ENCODE measurements at places on chromosomes 12 and 14.
A peak's percentile ranks its signal among the peaks of the same experiment; 100 is the strongest.

DNA sequence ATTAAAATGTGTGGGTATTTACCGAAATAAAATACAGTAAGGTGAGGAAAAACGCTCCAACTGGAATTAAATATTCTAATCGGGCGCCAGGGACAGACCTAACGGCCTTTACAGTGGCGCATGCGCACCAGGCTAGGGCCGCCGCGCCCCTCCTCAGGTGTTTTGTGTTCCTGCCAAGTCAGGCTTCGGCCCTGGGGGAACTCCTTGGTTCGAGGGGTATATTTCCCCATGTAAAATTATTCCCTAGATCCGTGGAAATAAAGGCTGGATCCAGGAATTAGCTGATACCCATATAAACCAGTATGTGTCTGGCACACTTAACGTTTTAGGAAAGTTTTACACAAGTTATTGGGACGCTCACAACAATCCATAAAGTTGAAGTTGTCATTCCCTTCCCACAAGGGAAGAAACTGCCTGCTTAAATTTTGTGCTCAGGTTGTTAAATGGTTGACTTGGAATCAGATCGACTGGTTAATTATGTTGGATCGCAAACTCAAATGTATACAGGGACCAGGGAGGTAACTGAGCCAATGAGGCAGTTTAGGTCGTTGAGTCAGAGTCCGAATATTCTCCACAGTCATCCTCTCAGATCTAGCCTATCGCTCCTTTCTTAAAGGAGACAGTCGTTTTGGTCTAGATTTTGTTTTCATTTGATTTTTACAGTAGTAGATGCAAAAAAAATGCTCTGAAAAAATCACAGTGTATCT lies 621 bp upstream of the ANAPC7 start:
- peak; percentile 71 for DNase-seq

DNA sequence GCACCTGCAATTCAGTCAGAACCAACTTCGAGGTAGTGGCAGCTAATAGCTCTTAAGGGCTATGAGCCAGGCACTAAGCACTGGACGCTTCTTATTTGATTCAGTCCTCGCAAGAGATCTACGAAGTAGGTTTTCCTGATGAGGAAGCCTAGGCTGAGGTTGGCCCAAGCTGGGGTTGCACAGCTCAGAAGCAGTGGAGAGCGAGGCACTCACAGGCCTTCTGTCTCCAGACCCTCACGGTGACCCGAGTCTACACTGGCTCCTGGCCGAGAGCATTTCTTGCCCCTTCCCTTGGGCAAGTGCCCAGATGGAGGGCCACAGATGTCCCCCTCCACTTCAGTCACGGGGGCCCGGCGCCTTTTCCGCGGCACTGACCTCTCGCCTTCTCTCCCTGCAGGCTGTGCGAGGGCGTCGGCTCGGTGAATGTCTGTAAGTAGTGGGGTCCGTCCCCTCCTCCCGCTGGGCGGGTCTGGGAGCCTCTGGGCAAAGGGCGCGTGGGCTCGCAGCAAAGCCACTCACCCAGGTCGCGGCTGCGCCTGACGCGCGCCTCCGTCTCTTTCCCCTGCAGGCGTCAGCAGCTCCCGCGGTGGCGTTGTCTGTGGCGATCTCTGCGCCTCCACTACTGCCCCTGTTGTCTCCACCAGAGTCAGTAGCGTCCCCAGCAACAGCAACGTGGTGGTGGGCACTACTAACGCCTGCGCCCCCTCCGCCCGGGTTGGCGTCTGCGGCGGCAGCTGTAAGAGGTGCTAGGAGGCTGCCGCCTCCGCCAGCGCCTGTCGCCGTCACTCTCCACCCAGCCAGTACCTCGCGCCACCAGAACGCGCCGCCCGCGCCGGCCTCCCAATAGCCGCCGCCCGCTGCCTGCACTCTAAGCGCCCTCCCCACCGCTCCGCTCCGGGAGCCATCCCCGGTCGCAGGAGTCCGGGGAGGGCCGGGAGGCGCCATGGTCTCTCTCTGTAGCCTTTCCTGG lies 13.1 kb downstream of the KRT83 start:
- DNase-seq = peak; percentile 25

DNA sequence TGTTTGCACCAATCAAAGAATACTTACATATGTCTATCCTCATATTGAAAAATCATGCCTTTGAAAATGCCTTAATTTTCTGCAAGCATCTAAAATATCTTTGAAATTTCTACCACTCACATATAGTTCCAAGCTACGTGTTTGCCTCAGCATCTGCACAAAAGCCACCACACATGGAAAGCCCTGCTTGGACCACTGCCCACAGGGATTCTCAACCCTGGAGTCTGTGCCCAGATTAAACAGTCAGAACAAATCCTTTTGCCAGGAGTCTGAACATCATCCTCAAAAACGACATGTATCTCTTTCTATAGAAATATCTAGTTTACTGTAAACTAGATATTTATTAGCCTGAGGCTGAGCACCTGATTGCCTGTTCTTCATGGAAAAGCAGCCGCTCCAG lies 32.6 kb downstream of the ARMH4 start:
- DNase-seq = no peak

- DNase-seq = no peak
These were observed 42.3 kb upstream of the MDM1 start for GRCh38 chr12:68374307-68374982.

- no peak for DNase-seq
These were observed 475.6 kb upstream of the MIS18BP1 start for GRCh38 chr14:45728434-45729225.

DNA sequence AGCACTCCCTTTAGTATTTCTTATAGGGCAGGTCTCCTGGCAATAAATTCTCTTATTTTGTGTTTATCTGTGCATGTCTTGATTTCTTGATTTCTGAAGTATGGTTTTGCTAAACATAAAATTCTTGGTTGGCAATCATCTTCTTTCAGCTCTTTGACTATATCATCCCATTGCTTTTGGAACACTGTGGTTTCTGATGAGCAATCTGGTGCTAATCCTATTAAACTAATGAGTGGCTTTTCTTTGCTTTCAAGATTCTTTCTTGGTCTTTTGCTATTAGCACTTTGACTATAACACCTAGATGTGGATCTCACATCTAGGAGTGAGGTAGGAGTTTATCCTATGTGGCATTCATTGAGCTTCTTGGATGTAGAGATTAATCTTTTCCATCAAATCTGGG lies 120.7 kb upstream of the MED13L start:
- no peak for DNase-seq

- DNase-seq = no peak
These were observed 110.9 kb upstream of the DNM1L start for GRCh38 chr12:32568228-32568627.

- DNase-seq = no peak
These were observed 311.2 kb downstream of the CACNA1C start for GRCh38 chr12:2363836-2364609.

GRCh38 chr14:94401083-94401482 lies 12.7 kb upstream of the SERPINA1 start:
- DNase-seq = no peak

DNA sequence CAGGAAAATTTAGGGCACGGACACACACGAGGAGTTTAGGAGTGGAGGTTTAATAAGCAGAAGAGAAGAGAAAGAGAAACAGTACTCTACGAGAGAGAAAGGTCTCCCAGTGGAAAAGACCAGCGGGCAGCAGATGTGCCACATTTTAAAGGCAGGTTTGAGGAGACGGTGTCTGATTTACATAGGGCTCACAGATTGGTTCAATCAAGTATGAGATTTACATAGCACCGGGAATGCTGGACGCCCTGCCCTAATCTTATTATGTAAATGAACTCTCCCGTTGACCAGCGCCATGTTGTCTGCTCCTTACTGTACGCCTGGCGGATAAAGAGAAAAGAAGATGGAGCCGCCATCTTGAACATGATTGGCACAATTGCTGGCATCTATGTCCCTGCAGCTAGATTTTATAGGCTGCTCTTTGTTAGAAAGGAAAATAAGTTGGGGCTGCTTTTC lies 17.9 kb downstream of the NFKBIA start:
- peak; percentile 85 for DNase-seq

GRCh38 chr12:46818642-46819041 lies 7.2 kb downstream of the SLC38A4 start:
- no peak for DNase-seq

GRCh38 chr12:104456417-104456949 lies at the start of gene CHST11:
TSS of gene CHST11 (plus strand) at chr12:104456948.
- DNase-seq = peak; percentile 62

DNA sequence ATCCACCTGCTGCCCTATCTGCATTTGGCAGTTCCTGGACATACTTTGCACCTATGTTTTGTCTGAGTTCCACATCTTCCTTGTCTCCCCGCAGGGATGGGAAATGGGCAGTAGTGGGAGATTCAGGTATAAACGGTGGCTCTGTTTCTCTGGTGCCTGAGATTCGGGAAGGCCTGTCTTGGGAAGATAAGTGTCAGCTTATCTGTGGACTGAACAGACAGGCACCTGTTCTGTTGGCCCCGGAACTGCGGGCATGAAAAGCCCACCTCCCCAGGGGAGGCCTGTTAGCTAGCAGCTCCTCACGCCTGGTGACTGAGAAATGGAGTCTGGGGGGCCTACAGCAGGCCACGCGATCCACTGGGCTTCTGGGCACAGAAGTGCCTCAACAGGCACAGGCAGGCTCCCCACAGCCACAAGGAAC lies 5.8 kb downstream of the PHB2 start:
- no peak for DNase-seq

DNA sequence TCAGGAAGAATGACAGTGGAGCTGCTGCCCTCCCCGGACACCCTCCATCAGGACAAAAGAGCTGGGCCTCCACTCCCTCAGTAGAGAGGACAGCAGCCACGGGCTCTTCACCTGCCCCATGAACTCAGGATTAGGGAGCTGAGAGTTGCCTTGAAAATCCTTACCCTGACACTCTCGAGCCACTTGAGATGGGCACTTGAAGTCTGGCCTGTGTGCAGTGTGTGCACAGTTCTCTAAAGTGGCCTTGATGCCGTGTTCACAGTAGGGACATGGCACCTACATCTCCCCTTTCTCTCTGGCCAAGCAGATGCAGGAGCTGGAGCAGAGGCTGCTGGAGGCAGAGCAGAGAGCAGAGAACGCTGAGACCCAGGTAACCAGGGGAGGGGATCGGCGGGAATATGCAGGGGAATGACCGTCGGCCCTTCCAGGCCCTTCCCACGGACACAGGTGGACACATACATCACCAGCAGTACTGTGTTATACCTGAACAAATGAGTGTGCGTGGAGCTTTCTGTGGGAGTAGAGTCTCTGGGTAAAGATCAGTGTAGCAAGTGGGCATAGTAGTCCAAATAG lies 22.5 kb downstream of the PLEKHH1 start:
- no peak for DNase-seq

- no peak for DNase-seq
These were observed 1.3 kb downstream of the RAPGEF3 start for GRCh38 chr12:47757364-47757839.

- DNase-seq = no peak
These were observed 154.2 kb downstream of the PCNX1 start for GRCh38 chr14:71061458-71061857.

DNA sequence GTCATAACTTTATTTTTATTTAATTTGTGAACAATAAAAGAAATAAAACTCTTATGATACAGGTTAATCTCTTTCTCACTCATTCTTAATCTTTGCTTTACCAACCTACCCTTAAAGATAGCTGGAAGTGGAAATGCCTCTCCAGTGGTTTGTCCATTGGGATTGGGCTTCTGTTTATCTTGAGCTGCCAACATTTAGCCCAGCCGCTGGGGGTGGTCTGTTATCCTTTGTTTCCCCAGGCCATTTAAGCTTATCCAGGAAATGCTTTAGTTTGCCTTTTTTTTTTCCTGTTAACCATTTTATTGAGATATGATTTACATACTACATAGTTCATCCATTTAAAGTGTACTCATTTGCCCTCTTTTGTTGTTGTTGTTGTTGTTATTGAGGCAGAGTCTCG lies 8.2 kb downstream of the TDG start:
- no peak for DNase-seq

DNA sequence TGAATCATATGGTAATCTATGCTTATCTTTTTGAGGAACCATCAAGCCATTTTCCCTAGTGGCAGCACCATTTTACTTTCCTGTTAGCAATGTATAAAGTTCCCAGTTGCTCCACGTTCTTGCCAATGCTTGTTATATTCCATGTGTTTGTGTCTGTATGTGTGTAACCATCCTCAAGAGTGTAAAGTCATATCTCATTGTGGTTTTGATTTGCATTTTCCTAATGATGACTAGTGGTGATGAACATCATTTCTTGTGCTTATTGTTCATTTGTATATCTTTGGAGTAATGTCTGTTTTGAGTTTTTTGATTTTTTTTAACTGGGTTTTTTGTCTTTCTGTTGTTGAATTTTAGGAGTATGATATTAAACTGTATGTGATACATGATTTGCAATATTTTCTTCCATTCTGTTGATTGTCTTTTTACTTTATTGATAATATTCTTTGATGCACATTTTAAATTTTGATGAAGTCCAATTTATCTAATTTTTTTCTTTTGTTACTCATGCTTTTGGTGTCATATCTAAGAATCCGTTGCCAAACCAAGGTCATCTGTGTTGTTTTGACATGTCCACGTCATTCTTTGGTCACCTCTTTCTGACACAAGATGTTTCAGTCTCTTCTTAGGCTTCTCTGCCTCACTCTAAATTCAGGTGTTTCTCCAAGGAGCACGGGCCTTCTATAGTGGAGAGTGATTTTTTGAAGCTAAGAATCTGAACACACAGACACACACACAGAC lies 36.1 kb downstream of the PPHLN1 start:
- no peak for DNase-seq

GRCh38 chr12:42373669-42374068 lies 47.7 kb downstream of the PPHLN1 start:
- no peak for DNase-seq

GRCh38 chr12:52070185-52070925 lies 577 bp downstream of the ATG101 start:
- DNase-seq = no peak

DNA sequence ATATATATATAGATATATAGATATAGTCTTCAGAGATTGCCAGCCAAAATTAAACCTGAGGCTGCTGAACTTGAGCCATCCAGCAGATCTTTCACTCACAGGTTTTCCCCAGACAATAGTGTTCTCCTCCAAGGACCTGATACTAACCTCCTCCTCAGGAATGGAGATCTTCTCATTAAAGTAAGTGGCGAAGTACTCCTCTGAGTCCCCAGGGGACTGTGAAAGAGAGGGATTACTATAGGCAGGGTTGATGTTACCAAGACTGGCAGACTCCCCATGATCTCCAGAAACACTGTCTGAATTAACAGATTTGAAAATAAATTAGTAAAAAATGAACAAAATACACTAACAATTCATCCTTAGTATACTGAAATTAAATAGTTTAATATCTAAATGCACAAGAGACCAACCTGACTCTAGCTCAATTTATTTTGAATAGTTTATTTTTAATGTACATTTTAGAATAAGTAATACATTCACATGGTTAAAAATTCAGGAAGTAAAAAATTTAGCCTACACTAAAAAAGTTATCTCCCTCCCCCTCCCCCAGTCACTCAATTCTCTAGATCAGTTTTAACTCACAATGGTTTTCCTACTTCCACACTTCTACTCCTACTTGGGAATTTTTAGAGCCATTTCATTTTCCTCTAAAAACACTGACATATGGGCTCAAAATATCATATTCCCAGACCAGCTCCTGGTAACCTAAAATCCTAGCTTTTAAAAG lies 17.7 kb downstream of the SLC11A2 start:
- DNase-seq = no peak

DNA sequence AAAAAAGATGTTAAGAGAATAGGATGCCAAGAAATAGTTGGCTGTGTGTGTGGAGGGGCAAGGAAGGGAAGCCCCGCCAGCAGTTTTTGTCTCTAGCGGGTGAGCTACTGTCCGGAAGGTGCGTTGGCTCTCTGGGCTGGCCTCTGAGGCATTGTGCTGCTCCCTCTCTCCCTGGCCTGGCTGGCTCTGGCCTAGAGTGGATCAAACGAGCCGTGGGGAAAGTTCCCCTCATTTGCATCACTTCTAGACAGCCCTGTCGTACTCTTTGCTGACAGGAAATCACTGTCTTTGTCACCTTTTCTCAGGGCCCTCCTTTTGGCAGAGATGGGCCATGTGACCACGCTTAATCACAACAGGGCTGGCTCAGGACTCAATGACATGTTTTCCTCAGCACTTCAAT lies 236.1 kb upstream of the NPAS3 start:
- no peak for DNase-seq
